Daoy (cell line): ENCODE measurements at places on chromosomes 1 and 21. TPM values are rescaled to one million over a fixed set of nuclear protein-coding genes. Genes with fewer than 3 reads are reported as not detected.

DNA sequence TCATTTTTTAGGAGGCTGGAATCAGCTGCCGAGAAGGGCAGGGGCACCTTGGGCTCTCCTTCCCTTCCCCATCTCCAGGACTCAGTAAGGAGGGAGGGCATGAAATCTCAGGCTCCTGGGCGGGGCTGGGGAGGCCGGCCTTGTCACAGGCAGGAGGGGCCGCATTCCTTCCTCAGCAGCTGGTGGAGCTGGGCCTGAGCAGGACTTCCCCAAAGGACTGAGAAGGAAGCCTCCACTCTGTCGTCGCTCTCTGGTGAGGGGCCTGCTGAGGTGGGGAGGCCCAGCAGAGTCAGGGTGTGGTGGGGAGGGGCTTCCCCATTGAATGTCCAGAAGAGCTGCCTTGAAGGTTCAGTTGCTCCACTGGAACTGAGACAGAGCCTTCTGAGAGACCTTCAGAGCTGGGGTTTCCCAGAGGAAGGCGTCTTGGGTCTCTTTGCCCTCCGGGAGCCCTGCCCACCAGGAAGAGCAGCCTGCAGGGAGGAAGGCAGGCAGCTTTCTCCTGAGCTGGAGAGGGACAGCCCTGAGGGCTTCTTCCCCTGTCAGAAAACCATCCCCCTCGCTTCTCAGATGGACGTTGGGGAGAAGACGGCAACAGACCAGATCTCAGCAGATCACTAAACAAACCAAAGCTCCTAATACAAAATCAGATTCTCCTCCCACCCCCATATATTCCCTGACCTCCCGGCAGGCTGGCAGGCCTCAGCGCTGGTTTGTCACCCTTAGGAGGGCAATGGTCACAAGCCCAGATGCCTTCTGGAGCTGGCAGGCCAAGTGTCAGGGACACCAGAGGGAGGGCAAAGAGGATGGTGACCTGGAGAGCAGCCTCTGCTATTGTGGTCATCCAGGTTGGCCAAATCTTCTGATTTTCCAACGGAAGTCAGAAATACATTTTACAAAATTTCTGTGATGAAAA, 10.7 kb downstream of the KCNA10 start:
- peak; percentile 39 for DNase-seq

DNA sequence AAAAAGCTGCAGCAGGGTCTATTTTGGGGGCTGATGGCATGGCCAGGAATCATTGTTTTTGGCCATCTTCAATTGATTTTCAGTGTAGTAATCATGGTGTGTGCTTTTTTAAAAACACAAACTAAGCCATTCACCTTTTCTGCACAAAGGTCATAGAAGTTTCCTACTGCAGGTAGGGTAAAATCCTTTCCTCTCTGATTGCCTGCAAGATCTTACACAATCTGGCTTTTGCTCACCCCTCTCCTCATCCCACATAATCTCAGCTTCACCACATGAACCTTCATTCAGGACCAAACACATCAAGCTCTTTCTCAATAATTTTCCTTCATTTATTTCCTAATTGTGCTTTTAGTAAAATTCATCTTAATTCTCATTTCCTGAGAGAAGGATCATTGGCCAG, 38.3 kb upstream of the GBP5 start:
- no peak for DNase-seq

DNA sequence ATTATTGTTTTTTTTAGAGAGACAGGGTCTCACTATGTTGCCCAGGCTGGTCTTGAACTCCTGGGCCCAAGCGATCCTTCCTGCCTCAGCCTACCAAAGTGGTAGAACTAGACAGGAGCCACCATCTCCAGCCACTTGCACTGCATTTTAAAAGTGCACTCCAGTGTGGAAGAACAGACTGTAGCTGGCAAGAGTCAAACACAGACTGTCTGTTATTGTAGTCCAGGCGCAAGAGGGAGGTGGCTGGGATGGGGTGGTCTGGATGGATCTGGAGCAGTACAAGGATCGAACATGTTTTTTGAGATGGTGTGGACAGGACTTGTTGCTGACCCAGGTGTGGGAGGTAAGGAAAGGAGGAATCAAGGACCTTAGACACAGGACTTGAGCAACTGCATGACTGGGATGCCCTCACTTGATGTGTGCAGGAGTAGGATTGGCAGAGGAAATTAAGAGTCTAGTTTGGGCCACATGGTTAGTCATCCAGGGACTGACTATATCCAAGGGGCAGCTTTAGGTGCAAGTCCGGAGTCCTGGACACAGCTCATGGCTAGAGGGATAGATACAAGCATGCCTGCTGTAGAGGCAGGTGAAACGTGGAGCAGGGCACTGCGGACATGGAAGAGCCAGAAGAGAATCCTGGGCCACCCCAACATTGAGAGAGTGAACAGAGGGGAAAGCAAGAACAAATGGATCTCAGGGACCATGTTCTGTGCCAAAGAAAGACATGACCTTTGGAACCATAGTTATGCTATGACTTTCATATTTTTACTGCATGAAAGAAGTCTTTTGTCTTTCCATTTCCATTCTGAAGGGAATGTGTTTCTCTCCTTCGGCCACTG, 42.0 kb downstream of the ELK4 start:
- no peak for DNase-seq

- DNase-seq = no peak
Measured at GRCh38 chr1:7684132-7684531, 87.0 kb upstream of the VAMP3 start.

DNA sequence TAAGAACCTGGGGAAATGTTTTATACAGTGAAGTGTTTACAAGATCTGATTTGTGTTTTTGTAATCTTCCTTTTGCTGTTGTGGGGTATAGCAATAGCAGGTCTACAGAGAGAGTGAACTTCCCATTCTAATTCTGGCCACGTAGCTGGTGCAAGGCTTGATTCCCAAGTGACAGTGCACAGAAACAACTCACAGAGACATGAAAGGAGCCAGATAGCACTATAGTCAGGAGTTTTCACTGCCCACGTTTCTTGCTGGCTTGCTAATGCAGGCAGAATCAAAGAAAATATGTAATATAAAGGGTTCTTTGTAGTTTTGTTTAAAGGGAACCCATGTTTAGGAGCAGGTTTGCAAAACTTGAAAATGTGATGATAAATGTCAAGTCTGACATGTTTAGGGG, 170.9 kb upstream of the IVNS1ABP start:
- DNase-seq = no peak

GRCh38 chr1:63073309-63074306, 248.8 kb upstream of the FOXD3 start:
- no peak for DNase-seq

DNA sequence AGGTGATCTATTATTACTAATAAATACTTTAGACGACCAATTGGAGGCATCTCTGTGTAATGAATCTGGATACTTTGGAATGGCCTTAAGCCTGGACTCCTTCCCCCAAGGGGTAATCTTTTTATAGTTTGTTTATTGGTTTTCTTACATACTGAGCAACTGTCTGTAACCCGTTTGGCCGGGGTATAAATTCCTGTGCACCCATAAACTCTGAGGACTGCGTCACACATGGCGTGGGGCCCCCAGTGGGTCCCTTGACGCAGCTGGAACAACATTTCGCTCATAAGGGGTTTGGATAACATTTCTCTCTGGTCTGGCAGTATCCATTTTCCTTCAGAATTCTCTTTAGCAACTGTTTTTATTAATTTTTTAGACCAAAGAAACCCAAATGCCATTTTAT, 26.5 kb downstream of the SCCPDH start:
- no peak for DNase-seq

- DNase-seq = peak; percentile 44
Measured at GRCh38 chr1:81803431-81804110, 2.8 kb downstream of the ADGRL2 start.

The CLCN6 gene
- 12.4 TPM in 2 replicates for total RNA-seq

The LCE1A gene
- total RNA-seq = not detected in 2 replicates

The PTPRF gene
- 21.4 and 29.4 TPM in 2 replicates for total RNA-seq

The UBE2J2 gene
- total RNA-seq = 82.1 and 87.3 TPM in 2 replicates
